AG04449 (cell line): ENCODE measurements at places on chromosomes 16 and 17.
A peak's percentile ranks its signal among the peaks of the same experiment; 100 is the strongest.

DNA sequence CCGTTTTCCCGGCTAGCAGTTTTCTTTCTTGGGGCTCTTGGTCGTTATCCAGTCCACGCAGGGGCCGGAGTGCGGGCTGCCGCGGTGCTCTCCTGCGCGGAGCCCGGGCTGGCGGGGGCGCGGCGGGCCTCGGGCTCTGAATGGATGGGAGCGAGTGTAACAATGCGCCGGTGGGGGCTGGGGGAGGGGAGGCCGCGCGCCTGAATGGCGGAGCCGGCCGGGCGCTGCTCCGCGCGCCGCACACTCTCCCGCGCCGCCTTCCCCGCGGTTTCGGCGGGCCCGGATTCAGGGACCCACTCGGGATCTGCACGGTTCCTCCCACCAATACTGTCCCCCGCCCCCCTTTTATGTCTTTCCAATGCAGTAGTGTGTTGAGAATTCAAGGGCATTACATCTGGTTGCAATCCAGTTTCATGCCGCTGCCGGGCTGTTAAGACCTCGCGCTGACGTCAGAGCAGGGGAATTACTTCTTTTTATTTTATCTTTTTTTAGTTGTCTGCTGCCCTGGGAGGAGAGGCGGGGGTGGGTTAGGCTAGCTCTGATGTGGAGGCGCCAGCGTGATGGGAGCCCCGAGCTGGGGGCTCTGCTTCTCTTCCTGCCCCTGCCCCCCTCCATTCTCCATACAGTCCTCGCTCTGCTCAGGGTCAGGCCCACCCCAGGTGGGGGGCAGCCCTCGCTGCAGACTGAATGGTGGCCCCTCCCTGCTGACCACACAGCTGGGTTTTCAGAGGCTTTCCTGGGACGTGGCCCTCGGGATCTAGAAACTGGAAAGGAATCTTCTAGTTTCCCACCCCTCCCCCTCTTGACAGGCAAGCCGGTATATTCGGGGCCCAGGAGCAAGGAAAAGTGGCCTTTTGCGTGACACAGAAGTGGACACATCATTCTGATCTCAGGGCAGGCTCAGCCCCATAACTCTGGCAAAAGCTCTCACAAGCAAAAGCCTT lies 1.8 kb downstream of the RAI1 start:
- peak; percentile 59 for DNase-seq

GRCh38 chr17:61065263-61065773 lies 334.3 kb upstream of the TBX2 start:
- no peak for DNase-seq

GRCh38 chr17:59346876-59347407 lies 15.5 kb downstream of the YPEL2 start:
- DNase-seq, result no peak

DNA sequence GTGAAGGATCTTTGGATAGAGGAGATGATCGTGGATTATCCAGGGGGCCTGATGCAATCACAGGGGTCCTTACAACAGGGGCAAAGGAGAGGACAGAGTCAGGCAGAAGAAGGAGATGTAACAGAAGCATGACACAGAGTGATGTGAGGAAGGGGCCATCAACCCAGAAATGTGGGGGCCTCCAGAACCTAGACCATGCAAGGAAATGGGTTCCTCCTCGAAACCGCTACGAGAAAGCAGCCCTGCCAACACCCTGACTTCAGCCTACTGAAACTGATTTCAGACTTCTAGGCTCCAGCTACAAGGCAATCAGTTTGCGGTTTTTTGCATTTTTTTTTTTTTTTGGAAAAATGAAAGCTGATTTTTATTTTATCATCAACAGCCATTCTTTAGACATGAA lies 34.0 kb downstream of the ZFHX3 start:
- DNase-seq, result no peak

GRCh38 chr16:6558126-6558525 lies 774.5 kb upstream of the RBFOX1 start:
- DNase-seq, result no peak

DNA sequence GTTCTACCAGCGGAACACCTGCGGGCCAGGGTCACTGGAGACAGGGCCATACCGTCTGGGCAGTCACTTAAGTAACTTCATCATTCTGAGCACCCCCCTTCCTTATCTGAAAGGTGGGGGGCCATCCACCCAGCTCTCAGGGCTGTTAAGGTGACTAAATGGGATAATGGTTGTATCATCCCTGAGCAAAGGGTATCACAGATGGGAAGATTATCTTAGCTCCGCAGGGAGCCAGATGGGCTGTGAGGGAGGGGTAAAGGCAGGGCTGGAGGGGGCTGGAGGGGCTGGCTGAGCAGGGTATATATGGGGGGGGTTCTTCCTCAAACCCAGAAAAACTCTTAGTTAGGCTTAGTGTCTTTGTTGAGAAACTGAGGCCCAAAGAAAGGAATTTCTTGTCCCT lies 2.9 kb upstream of the CACNA1G start:
- no peak for DNase-seq

GRCh38 chr17:59485015-59485414 lies 80.4 kb upstream of the DHX40 start:
- DNase-seq, result no peak

GRCh38 chr16:22232277-22233036 lies 26.4 kb downstream of the EEF2K start:
- no peak for DNase-seq

- DNase-seq, result no peak
These were observed 4.2 kb upstream of the SPAG7 start for GRCh38 chr17:4971826-4972225.

- DNase-seq, result no peak
These were observed 231.0 kb downstream of the CBLN1 start for GRCh38 chr16:49050607-49051006.

GRCh38 chr17:65514541-65514940 lies 46.9 kb downstream of the AXIN2 start:
- DNase-seq, result no peak

DNA sequence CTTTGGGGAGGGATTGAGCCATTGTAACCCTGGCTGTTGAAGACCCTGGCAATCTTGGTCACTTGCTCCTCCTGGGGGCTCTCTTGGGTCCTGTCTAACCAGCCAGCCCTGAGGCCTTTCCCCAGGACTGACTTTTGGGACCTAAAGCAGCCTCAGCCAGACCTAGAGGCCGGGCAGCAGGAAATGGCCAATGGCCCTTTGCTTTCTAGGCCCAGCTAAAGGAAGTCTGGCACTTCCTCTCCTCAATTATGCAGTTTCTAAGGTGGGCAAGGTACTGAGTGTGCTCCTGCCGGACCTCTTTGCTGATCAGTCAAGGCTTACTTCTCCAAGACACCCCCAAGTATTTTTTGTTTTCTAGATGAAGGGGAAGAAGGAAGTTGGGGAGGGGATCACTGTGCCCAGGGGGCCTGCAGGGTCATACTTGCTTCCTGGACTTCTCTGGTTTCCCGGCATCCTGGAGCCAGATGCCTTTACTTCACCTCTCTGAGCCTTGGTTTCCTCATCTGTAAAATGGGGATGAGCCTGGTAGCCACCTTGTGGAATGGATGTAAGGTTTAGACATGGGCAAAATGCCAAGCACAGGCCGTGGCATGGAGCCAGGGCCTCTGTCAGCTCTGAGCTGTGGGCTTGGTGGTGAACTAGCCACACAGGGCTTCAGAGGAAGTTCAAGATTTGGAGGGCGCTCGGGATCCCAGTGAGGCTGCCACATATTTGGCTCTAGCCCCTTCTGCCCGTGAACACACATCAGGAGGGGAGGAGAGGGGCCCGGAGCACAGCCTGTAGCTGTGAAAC lies 8.6 kb downstream of the CX3CL1 start:
- no peak for DNase-seq

DNA sequence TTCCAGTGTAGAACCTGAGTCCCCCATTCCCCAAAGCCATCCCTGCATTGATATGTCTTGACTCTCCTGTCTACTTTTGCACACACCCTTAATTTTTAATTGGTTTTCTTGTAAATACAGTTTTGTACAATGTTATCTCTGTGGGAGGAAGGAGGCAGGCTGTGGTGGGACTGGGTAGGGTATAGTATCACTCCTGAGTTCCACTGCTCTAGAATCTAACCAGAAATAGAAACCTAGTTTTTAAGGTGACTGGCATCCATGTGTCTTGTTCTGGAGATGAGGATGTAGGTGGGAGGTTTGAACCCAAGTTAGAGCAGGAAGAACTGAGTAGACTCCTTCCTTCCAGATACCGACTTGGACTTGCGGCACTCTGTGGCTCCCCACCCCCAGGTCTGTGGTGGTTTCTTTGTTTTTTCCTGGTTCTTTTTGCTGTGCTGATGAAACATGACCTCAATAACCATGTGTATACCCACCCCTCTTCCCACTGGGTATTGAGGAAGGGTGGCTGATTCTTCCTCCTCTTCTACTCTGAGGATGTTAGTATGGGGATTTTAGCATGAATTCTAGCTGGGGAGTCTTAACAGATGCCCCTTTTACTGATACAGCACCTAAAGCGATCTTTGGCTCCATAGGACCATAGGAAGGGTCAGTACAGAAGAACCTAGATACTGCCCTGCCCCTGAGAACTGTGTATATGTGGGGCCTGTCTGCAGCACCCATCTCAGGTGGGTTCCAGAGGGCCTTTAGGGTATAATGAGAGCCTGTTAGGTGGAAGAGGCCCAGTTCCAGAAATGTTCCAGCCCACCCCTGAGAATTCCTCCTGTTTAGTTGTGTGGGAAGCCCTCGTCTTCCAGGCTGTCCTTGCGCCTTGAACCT lies 48.7 kb downstream of the SF3B3 start:
- DNase-seq, result no peak

- no peak for DNase-seq
These were observed 49.4 kb downstream of the FZD2 start for GRCh38 chr17:44606658-44607057.

DNA sequence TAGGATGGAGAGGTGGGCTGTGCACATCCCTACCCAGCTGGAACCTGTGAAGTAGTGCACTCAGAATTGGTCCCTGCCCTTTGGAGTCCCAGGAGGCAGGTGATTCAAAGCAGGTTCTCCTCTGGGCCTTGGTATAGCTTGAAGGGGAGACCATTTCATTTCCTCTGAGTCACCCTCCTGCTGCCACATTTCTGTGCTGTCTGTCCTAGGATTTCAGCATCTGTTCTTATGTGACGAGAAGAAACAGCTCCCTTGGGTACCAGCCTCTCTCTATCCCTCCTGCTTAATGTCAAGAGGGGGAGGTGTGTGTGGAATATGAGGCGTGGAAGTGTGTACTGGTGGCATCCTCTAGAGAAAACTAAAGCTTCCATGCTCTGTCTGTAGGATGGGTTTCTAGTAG lies 5.0 kb upstream of the NFE2L1 start:
- no peak for DNase-seq

DNA sequence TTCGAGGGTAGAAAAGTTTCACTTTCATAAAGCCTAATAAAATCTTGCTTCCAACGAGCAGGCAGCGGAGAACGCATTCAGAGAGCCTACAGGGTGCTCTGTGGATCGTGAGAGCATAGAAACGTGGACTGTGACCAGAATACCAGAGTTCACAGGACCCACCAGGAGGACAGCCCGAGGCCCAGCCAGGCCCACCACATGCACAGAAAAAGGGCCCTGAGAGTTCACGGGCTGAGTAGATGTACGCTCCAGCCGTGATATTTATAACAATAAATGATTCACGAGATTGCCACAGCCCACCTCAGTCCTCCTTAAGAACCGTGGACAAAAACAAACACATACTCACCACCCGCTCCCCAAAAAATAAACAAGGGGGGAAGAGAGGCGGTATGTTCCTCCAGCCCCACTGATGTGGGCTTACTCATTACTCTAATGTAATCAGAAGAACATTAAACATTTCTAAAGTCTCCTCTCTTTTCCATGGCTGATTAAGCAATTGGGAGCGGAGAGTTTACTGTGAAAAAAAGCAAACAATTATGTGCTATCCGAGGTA lies 207.2 kb downstream of the C16orf78 start:
- no peak for DNase-seq

DNA sequence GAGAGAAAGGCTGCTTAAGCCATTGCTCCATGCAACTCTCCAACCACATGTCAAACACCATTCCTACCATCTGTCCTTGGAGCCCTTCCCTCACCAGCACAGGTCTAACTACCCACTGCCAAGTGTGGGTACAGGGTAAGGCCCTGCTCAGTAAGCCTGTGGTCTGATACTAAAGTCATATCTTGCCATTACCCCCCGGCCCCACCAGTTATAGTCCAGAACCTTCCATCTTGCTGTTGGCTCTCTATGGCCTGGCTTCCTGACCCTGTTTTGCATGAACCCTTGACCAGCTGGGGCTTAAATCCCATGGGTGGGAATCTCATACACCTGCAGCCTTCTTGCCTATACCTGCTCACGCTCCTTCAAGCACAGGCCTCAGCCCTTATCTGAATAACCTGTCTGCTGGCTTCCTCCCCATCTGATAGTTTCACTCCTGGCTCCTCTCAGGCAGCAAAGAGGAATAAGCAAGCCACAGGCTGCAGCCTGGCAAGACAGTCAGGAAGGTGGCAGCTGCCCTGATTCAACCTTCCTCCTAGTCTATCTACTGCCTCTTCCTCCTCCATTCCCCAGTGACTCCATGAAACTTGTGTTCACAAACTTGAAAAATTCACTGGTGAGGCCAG lies 64.1 kb downstream of the ZFHX3 start:
- DNase-seq, result no peak

- no peak for DNase-seq
These were observed 30.2 kb upstream of the JPT2 start for GRCh38 chr16:1647856-1648255.

DNA sequence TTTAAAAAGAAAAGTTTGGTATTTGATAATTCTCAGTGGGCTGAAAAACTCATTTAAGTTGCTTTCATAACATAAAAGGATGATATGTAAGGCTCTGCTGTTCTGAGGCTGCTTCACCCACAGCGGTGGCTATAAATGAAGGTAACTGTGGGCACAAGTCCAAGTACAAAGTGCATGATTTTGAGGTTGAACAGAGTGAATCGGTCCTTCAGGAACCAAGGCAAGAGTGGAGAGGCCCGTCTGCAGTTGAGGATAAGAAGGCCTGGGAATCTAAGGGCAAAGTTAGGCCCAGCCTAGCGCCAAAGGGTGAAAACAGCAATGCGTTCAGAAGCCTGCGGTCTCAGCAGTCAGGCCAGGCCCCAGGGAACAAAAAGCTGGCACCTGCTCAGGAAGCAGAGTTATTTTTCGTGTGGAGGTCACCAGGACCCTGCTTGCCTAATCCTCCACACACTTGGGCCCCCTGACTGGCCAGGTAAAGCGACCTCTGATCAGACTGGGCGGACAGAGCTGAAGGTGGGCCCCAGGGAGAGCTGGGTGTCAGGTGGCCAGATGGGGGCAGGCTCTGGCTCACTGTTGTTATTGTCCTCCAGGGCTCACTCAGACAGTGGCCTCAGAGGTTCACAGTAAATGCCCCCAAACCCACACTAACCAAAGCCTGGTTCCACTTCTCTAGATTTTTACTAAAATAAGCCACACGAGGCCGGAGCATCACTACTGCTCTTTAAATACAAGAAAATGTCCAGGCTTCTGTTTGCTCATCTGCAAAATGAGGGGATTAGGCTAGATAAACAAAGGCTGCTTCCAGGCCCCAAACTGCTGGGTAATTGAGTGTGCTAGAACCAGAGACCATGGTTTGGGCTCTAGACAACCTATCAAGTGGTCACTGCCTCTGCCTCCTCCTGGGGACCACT lies 46.5 kb downstream of the TEX2 start:
- no peak for DNase-seq
